Activated CD8-positive, alpha-beta memory T cell treated with anti-CD3 and anti-CD28 coated beads, Interleukin-2, amount 50 U/mL, for 4 hours (primary cell): ENCODE measurements at places on chromosomes 7 and 10.

DNA sequence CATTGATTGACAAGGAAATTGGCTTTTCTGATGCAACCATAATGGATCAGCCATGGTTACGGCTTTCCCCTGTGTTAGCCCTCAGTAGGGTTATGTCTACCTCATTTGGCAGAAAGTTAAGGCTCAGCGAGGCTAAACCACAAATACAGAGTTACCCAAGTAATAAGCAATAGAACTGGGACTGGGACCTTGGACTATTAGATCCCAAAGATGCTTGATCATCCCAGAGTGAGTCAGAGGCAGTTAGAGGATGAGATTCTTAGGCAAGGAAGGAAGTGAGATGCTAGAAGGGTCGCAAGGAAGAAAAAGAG, 401.4 kb downstream of the TNS3 start:
- DNase-seq, result no peak

DNA sequence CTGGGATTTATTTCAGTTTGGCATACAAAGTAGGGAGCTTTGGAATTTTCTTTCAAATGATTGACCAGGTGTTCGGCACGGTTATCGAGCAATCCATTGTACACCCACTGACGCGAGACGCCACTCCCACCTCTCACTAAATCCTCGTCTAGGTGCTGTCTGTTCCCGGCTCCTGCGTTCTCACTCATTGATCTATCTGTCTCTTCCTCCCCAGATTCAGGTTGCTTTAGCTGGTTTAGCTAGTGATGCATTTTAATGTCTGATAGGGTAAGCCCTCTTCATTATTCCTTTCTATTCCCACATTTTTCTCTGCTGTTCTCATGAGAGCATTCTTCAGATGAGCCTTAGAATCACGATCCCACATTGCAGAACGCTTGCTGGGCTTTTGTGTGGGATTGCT, 91.7 kb downstream of the ELFN1 start:
- no peak for DNase-seq

- no peak for DNase-seq
Observed at GRCh38 chr10:117615649-117616048, 73.1 kb downstream of the EMX2 start.

- no peak for DNase-seq
Observed at GRCh38 chr10:28686835-28687682, 9.7 kb downstream of the BAMBI start.

- no peak for DNase-seq
Observed at GRCh38 chr7:137747359-137748031, 99.3 kb downstream of the DGKI start.

GRCh38 chr7:117347962-117348672, 25.3 kb upstream of the WNT2 start:
- DNase-seq, result no peak

GRCh38 chr10:94223702-94224370, 138.9 kb downstream of the NOC3L start:
- no peak for DNase-seq

DNA sequence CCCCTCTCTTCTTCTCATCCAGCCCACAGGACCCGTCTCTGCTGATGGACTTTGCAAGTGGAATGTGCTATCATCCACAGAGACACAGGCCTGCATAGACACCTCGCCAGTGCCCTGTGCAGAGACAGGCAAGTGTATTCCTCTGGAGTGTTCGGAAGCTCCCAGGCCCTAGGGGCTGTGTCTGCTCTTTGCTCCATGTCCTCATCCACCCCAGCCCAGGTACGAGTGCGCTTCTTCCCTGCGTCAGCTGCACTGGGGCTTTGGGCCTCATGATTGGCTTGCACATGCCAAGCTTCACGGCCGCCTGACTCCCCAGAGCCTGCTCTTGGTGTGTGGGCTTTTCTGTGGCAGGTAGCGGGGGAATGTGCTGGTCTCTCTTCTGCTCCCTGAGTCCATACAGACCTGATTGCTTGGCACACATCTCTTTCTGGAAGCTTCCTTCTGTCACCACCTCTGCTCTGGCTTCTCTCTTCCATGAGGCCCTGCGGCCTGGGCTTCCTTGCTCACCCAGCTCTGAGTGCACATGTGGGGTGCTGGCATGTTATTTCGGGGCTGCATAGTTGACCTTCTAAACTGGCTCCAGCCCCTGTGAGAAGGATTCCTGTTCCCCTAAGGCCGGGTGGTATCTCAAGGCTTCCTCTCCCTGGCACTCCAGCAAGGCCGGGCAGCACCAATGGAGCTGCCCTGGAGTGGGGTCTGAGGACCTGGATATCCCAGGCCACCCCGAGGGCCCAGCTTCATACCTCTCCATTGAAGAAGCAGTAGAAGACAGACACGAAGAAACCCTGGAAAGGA, 27.8 kb downstream of the CRHR2 start:
- DNase-seq, result no peak

DNA sequence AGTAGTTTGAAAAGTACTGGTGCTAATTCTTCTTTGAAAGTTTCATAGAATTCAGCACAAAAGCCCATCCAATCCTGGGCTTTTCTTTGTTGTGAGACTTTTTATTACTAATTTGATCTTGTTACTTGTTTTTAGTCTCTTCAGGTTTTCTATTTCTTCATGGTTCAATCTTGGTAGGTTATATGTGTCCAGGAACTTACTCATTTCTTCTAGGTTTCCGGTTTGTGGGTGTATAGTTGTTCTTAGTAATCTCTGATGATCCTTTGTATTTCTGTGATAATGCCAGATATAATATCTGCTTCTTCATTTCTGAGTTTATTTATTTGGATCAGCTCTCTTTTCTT, 147.5 kb downstream of the RTKN2 start:
- DNase-seq, result no peak

DNA sequence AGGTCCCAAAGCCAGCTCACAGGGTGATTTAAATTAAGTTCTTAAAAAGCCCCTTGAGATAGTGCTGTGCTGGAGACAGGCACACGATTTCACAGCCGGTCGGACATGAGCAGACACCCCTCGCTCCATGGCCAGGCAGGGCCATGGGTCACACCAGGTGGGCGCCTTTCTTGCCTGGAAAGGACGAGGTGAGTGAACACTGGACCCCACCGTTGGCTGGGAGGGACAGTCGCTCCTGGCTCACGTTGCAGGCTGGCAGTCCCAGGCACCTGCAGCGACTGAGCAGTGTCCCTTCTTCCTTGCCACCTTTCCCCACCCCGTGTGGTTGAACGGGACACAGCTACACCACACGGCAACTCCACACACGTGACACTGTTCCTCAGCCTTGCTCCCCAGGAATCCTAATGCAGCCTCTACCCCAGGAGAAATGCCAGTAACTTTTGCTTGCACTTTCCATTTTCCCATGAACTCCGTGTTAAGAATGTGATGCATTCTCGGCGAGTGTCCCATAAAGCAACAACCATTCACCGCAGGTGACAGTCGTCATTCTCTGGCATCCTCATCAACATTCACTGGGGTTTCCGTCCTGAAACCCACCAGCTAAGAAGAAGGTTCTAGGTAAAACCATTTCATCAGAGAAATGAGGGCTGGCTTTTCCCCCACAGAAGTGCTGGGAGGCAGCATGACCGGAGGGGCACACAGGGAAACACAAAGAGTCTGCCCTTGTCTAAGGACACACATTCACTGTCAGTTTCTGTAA, 217.4 kb downstream of the ZMYND11 start:
- DNase-seq, result no peak

- DNase-seq, result no peak
Observed at GRCh38 chr10:59374916-59375315, 12.6 kb upstream of the FAM13C start.

- DNase-seq, result no peak
Observed at GRCh38 chr7:114979388-114979787, 57.5 kb downstream of the MDFIC start.

- peak; percentile 38 for DNase-seq
Observed at GRCh38 chr10:12605580-12606405, 256.4 kb downstream of the CAMK1D start.

GRCh38 chr10:4506095-4506494, 319.9 kb upstream of the AKR1E2 start:
- no peak for DNase-seq

DNA sequence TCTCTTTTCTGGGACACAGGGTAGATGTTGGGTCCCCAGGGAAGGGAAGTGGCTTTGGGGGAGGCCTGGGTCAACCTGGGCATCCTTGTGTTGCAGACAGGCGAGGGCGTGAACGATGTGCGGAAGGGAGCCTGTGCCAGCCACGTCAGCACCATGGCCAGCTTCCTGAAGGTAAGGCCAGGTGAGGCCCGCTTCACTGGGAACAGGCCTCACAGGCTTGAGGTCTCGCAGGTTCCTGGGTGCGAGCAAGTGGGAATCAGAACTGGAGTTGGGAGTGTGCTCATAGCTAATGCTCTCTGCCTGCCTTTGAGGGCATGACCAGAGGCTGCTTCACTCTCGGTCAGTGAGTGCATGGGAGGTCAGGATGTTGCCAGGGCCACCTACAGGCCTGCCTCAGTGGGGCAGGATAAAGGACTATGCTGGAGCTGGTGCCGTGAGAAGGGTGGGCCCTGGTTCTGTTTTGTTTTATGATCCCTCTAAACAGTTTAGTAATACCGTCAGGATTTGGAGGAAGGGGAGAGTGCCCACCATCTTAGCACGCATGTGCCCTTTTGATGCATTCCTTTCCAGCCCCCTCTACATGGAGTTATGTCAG, 8.4 kb downstream of the DBNL start:
- DNase-seq, result no peak

GRCh38 chr10:112951359-112952281, 1.6 kb downstream of the TCF7L2 start:
- DNase-seq, result peak; percentile 51

- no peak for DNase-seq
Observed at GRCh38 chr7:73515178-73515577, 6.9 kb downstream of the BAZ1B start.

- DNase-seq, result no peak
Observed at GRCh38 chr7:110669410-110669809, 421.5 kb upstream of the LRRN3 start.

DNA sequence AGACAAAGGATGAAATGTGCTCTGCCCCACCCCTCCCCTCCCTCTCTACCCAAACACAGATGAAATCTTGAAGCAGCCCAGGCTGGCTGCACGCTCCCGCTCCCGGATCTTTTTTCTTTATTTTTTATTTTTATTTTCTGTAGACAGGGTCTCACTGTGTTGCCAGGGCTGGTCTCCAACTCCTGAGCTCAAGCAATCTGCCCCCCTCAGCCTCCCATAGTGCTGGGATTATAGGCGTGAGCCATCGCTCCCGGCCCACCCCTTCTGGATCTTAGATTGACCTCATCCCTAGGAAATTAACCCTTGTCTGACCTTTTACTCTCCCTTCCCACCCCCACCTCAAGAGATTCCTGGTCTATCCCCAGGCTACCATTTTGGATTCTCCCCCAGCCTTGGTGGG, 14.3 kb downstream of the TACR2 start:
- no peak for DNase-seq
